GM19239 (cell line): ENCODE measurements at places on chromosomes 7 and 10.

GRCh38 chr10:69425511-69426298, 9.0 kb upstream of the TACR2 start:
- DNase-seq: no peak

DNA sequence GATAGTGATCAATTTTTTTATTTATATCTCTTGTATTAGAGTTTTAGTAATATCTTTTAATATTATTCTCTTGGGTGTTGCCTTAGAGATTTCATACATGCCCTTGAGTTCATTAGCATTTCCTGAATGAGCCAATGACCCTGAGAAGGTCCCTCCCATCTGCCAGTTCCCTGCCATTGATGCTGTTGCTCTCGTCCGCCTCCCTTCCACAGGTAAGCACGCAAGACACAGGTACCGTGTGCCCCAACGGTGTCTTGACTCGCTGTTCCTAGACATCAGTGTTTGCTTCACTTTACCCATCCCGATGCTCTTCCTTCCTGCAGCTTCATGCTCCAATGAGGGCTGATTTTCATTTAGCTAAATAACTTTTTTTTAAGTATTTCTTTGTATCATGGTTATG, 19.7 kb upstream of the PWWP2B start:
- DNase-seq: no peak

DNA sequence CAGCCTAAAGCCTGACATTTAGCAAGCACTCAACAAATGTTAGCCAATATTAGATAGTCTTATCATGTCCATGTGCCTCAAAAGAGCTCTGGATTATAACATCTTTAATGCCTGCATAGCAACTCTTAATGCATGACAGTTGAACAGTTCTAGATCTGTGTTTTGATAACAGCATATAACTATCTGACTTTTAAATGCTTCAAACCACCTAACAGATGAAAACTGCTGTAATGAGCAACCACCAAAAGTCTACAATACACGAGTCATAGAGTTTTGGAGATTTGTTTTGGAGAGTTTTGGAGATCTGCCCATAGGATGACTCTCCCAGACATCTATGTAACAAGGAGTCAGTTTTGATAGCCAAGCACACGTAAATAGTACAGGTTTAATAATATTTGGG, 227.3 kb downstream of the TWIST1 start:
- DNase-seq: no peak

- no peak for DNase-seq
Observed at GRCh38 chr7:154431045-154431444, 378.8 kb downstream of the DPP6 start.

GRCh38 chr7:155103839-155104238, 33.7 kb downstream of the HTR5A start:
- no peak for DNase-seq

GRCh38 chr7:38383281-38383680, 109.8 kb upstream of the TARP start:
- DNase-seq: no peak

GRCh38 chr10:99827936-99828335, 45.5 kb downstream of the ABCC2 start:
- DNase-seq: no peak

DNA sequence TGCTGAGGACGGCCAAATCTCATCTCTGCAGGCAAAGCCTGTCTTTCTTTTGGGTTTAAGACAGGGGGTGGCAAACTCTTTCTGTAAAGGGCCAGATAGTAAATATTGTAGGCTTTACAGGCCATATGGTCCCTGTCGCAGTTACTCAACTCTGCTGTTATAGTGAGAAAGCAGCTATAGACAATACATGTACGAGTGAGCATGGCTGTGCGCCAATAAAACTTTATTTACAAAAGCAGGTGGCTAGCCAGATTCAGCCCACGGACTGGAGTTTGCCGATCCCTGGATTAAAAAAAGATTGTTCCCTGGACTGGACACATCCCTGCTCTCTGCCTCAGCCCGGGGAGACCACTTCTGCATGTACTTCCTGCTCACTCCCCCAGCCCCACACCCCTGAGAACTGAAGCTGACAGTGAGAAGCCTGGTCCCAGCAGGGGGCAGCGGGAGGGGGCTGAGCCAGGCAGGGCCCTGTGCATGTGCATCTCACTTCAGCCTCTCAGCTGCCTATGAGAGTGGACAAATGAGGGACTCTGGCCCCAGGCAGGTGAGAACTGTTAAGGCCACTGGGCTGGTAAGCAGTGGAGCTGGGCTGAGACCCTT, 392.4 kb downstream of the PLXNA4 start:
- DNase-seq: no peak

DNA sequence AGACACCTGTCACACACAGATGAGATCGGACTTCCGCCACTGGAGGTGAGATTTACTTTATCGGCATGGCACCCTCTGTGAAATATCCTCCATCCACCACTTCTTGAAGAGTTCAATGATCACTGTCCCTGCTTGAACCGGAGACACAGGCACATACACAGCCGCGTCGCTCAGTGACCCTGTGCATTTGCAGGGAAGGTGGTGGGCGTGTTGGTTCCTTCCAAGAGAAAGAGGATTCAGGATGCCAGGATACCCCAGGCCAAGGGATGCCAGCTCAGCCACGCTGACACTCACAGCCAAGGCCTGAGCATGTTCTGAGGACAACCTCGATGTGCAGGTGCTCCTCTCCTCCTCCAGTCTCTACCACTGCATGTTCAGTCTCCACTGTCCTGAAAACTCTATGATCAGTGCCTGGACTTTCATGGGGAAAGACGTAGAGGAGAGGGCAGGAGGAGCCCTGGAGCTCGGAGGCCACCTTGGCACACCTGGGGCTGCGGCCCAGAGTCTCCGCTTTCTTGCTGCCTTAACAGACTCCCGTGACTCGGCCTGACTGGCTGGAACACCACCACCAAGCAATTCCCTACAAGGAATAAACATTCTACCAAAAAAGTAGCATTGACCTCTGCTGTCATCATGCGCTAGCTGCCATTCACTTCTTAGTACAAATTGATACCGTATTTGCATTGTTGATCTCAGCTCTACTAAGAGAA, 115.2 kb downstream of the TCERG1L start:
- no peak for DNase-seq

GRCh38 chr10:70475661-70476060, 2.9 kb upstream of the PALD1 start:
- no peak for DNase-seq

DNA sequence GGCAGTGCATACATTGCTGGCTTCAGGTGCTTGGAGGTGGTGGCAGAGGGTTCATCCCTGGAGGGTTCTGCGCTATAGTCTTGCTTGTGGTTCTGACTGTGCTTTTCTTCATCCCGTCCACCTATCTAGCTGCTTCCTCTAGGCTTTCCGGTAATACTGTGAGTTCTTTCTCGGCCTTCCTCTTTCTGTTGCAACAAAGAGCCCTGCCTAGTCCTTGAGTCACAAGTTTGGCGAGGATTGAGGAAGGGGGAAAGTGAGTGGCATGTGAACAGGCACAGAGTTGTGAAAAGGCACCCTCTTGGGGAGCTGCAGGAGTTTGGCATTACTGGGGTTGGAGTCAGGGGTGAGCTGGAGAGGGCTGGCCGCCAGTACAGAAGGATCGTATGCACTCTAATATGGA, 123.0 kb downstream of the SH2D4B start:
- no peak for DNase-seq

DNA sequence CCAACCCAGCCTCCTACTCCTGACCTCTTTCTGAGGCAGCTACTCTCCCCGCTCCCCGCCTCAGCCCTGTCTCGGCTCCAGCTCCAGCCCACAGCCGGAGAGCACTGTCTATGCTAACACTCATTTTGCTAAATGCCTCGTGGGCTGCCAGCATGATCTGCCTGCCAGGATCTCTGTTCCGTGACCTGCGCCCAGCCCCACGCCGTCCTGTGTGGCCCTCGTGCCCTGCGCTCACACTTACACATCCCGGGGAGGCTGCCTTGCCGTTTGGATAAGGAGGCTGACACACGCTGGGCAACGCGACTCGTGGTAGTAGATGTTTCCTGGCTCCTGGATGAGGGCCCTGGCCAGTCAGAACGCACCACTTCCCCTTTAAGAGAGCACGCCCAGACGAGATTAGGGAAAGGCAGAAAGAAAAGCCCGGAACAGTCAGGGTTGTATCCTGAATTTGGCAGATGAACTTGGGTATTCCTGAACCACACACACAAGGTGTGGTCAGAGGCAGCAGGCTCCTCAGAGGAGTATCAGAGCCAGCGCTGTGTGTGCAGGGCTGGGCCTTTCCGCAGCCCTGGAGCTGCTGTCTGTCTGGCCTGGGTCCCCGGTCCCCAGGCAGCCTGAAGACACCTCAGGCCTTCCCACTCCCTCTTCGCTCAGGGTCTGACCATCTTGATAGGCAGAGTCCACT, 97.7 kb upstream of the EFCAB10 start:
- no peak for DNase-seq

- no peak for DNase-seq
Observed at GRCh38 chr7:138407792-138408191, 52.3 kb upstream of the TRIM24 start.

DNA sequence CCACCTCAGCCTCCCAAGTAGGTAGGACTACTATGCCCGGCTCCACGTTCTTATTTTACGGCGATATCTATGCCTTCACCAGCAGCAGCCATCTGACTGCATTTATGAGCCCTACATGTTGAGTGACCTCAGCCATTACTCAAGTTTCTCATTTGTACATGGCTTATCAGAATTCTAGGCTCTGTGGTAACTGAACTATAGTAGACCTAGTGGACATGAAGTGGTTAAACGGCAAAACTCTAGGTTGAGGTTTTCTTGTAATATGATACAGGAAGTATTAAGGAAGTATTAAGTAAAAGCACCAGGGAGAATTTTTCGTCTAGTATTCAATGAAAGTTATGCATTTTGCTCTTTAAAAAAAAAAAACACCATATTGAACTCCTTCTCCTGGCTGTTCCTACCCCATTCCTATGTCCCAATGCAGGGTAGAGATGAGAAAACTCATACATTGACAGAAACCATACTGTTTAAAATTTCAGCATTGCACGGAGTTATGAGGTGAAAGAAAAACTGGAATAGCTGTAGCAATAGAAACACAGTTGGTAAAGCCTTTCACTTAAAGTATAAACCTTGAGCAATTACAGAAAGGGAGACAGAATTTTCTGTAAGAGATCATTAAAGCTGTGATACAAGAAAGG, 39.8 kb upstream of the EPC1 start:
- no peak for DNase-seq

- DNase-seq: no peak
Observed at GRCh38 chr7:139886206-139886605, 57.1 kb downstream of the TBXAS1 start.

DNA sequence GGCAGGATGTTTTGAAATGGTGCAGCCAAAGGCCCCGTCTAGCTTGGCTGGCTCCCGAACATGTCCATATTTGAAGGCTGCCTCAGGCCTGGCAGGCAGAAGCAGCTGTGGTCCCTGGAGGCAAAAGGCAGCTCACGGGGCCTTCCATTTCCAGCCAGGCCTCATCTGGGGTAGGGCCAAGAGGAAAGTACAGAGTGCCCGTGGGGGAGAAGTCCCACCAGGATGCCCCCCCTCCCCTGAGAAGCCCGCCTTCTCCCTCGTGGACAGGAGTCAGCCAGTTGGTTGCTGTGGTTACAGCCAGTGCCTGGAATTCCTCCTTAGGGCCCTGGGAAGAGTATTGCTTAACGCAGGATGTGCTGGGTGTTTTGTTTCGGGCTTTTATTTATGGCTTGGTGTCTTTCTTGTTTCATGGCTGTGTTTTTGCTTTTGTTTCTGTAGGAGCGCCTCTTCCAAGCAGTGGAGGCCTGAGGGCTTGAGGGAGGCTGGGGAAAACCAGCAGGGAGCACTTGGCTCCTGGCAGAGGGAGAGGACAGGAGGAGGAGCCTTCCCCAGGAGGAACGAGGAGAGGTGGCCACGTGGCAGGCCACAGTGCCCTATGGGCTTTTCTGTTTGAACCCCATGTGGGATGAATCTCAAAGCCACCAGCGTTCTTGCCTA, 45.4 kb downstream of the CHST3 start:
- no peak for DNase-seq

DNA sequence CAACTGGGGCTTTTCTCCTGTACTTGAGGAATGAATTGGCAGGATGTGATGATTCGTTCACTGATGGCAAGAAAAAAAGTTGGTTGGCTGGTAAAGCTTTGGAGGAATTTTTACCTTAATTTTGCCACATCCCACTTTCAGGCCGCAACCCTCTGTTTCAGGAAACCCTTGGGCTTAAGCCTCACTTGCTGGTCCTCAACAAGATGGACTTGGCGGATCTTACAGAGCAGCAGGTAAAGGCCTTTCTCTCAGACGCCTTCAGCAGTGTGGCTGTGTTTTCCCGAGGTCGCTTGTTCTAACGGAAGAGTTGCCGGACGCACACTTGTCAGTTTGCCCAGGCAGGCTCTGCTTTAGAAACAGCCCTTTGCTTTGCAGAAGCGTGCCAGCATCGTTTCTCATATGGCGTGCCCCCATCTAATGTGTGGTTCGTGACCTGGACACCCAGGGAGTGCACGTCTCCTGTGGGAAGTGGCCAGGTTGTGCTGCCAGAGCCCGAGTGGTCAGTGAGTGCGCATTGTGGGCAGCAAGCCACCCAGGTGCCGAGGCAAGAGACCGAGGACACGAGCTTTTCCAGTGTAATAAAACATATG, 2.2 kb downstream of the MTG1 start:
- no peak for DNase-seq

- DNase-seq: no peak
Observed at GRCh38 chr7:93232673-93233018, 480 bp downstream of the VPS50 start.

DNA sequence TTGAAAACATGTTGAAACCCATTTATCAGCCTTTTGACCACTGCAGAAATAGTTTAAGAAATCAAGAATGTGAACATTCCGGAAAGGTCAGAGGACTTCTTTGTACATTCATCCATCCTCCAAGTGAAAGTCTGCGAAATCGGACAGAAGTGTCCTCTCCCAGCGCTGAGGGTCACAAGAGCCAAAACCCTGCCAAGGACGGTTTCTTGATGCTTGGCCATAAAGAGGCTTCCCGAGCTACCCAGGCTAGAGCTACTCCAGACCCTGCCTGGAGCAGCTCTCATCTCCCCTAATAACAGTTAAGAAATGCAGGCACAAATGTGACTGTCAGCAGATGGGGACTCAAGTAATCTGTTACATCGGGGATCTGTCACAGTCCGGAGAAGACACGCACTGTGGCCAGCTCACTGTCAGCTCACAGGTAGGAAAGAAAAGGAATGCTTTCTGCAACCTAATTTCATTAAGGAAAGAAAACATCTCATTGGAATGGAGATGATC, 4.5 kb upstream of the CYTH3 start:
- no peak for DNase-seq

- DNase-seq: no peak
Observed at GRCh38 chr10:53403688-53404087, 631.1 kb upstream of the MBL2 start.

GRCh38 chr7:85021101-85021704, 165.7 kb downstream of the SEMA3D start:
- DNase-seq: no peak

DNA sequence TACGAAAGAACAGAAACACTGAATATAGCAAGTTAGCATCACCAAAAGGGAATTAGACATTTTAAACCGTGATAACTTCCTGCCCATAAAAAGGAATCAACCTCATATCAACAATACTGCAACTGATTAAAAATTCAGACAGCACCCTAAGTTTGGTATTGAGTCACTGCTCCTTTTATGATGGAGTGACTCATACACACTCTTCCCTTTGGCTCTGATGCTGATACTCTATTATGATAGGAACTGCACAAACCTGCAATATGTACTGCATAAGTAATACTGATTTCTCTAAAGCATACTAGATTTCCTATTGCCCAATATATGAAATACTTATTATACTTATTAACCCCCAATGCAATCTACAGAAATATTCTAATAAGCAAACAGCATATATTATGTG, 118.7 kb downstream of the PARD3 start:
- DNase-seq: no peak
